ENCODE measurements at places on chromosomes 4 and X. TPM values are rescaled to one million over a fixed set of nuclear protein-coding genes. Genes with fewer than 3 reads are reported as not detected.
A peak's percentile ranks its signal among the peaks of the same experiment; 100 is the strongest.

NEIL3 gene
- total RNA-seq: 20.6 TPM

DNA sequence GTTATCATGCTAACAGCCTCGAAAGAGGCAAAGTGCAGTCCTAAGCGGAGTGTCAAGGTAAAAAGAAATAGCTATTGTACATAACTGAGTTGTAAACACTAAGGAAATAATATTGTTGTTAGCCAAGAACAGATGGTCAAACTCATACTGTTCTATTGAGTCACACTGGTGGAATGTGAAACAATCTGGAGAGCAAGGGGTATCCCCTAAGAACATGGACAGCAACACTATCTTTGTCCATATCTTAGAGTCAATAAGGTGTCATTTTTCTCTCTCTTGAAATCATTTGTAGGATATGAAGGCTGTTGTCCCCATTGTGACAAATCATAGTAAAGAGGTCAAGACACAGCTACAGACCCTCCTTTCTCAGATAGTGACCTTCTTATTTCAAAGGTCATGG lies 4.5 kb upstream of the PDGFC start:
- DNase-seq: no peak

DNA sequence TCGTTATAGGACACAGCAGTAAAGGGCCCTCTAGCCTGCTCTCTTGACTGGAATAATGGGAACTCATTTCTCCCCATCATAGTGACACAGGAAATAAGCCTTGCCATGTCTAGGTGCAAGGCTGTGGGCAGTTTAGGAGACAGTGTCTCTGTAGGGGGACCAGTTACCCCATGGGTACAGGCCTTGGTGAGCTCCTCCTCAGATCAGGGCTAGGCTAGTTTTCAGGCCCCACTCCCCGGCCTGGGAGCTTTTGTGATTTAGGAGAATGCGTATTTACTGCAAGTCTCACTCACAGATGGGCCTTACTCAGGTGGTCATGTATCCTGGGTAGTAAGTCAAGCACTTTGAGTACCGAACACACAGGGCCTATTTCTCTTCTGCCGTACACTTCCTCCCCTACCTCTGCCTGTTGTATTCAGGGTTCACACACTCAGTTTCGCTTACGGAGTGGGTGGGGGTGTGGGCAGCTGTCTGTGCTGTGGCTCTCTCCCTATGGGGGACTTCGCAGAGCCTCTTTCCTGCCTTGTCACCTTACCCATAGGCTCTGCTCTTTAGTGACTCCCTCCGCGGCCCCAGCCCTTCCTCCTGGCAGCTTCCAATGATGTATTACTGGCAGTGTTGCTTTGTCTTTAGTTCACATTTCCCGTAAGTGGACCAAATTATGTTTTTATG lies 34.2 kb downstream of the FAM193A start:
- no peak for DNase-seq

- no peak for DNase-seq
Observed at GRCh38 chr4:37872310-37872988, 18.4 kb upstream of the TBC1D1 start.

GRCh38 chr4:76968937-76969336 lies 19.4 kb downstream of the SEPTIN11 start:
- no peak for DNase-seq

- DNase-seq: no peak
Observed at GRCh38 chr4:128540122-128540521, 252.5 kb upstream of the PGRMC2 start.

GRCh38 chr4:87589531-87589930 lies 18.8 kb upstream of the DSPP start:
- DNase-seq: no peak

PNMA5 gene
- not detected for total RNA-seq

- no peak for DNase-seq
Observed at GRCh38 chr4:109332926-109333464, 30.5 kb upstream of the COL25A1 start.

DNA sequence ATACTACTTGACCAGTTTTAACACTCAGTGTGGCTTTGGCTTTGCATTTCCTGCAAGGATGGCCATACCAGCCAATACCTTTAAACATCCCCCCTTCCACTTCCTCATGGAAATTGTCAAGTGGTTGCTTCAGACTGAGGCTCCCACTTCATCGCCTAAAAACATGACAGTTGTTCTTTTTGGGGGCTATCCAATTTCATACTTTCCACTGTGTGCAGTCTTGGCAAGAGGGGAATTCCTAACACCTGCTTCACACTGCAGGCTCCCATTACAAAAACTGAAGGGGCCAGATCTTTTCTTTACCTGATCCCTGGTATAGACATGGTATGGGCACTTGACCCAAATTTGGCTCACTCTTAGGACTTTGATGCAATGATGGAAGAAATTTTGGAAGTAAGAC lies 28.5 kb upstream of the TSR2 start:
- no peak for DNase-seq

- no peak for DNase-seq
Observed at GRCh38 chr4:103493450-103494159, 226.2 kb downstream of the TACR3 start.

BEX5 gene
- total RNA-seq: 3.8 TPM

DNA sequence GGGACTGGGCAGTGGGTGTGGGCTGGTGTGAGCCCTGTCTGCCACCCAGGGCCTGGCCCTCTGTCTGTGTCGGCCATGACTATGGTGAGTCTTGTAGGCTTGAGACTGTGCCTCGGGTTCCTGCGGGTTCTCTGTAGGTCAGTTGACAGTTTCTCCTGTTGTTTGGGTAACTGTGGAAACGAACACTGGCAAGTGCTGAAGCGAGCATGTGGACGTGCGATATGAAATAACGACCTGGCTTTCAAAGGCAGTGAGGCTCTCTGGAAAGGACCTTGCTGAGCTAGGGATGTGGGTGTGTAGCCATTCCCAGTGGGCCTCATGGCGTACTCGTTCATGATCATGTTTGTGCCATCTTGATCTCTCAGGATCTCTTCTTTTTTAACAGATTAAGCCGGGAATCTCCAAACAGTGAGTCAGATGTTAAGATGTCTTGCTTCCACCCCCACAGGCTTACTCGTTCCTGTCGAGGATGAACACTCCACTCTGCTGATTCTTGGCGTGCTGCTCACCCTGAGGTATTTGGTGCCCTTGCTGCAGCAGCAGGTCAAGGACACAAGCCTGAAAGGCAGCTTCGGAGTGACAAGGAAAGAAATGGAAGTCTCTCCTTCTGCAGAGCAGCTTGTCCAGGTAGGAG lies 41.3 kb downstream of the HTT start:
- no peak for DNase-seq

DNA sequence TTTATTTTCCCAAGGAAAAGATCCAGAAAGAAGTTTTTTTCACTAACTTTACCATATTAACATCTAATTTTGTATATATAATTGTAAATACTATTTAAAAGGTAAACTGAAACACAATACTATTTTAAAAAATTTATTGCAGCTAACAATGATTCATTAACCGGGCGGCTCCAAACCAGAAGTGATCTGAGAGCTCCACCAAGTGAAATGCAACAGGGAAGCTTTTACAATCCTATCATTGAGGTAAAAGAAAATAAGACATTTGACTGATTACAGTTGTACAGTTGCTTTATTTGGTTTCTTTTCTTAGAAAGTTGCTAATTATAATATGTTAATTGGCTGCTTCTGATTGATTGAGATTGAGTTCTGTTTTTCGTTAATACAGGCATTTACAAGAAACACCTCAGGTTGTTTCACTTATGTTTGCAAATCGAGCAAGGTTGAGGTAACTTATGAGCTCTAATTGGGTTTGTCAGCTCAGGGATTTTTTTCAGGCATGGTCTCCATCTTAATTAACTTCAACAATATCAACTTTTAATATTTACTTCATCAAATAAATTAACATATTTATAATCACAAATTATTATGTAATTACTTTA lies 220.2 kb upstream of the UGT8 start:
- no peak for DNase-seq

APBB2 gene
- total RNA-seq: 72.7 TPM

DNA sequence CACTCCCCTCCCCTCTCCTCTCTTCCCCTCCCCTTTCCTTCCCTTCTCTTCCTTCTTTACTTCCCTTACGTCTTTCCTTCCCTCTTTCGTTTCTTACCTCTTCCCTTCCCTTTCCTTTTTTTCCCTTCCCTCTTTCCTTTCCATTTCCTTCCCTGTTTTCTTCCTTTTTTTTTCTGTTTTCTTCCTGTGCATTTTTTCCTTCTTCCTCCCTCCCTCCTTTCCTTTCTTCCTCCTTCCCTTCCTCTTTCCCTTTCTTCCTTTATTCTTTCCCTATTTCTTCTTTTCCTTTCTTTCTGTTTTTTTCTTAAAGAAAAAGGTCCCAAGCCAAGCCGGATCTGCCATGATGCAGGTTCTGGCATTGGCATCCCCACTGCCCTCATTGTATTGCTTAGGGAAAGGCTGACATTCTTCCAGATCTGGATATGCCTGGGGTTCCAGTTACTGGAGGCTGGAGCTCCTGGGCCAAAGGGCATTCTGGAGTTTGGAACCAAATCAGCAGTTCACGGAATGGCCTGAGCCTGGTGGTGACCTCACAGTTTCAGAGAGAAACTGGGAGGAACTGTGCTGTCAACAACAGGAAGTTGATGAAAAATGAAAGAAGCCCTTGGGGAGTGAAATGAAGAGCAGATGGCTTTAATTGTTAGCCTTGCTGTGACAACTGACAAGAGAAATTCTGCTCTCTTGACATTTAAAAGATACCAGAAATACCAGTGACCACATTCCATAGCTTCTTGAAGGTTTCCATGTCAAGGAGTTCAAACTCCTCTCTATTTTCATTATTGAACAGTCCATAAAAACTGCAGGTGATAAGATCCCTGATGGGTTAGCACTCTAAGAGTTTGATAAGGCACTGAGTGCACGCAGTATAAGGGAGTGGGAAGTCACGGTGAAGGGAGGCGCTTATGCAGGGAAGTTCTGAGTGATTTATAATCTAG lies 622.1 kb downstream of the SPRY1 start:
- no peak for DNase-seq

DNA sequence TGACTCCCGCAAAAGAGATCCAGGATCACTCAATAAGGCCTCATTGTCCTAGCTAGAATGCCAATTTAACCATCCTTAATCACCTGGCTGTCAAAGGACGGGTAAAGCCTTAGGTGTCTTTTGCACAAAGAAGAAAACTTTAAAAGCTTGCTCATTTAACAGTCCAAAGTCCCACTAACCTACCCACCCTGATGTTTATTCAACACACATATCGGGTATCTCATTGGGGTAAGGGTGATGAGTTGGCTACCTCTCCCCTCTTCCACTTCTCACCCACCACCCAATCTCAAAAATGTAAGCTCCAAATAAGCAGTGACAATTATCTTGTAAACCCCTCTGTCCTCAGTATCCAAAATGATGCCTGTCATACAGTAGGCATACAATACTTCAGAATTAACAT lies 988 bp upstream of the SRD5A3 start:
- DNase-seq: no peak

NAAA gene
- total RNA-seq: 3.5 TPM

GPR119 gene
- total RNA-seq: not detected

- DNase-seq: no peak
Observed at GRCh38 chrX:139179592-139179991, 350.9 kb upstream of the F9 start.

DGAT2L6 gene
- not detected for total RNA-seq

ITGB1BP2 gene
- 7.1 TPM for total RNA-seq

VCX3B gene
- total RNA-seq: not detected

MAOB gene
- 0.93 TPM for total RNA-seq

DNA sequence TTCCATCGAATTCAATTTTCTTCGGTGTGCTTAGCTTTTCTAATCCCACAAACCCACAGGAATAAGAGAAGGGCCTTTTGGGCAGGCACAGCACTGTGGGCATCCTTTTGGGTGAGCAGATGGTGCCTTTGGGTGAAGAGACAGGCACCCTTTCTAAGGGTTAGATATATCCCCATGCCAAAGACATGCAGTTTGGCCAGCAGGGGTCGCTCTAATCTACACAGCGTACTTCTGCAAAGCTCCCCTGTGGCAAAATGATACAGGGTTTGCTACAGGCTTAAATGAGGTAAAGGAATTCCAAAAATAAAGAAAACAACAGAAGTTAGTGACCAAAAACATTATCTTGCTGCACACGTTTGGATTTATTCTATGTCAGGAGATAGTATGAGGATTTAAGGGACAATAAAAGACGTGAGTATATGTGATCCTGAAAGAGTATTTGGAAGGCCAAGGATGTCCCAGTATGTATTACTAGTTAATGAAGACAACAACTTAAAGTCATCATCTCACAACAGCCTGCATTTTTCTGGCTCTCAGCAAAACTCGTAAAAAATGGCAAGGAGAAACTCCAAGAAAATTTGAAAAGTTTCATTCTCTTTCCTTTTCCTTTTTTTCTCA lies 49.5 kb downstream of the PHEX start:
- peak; percentile 62 for DNase-seq

- no peak for DNase-seq
Observed at GRCh38 chrX:71671043-71671780, 3.9 kb downstream of the LOC101059915 start.

DNA sequence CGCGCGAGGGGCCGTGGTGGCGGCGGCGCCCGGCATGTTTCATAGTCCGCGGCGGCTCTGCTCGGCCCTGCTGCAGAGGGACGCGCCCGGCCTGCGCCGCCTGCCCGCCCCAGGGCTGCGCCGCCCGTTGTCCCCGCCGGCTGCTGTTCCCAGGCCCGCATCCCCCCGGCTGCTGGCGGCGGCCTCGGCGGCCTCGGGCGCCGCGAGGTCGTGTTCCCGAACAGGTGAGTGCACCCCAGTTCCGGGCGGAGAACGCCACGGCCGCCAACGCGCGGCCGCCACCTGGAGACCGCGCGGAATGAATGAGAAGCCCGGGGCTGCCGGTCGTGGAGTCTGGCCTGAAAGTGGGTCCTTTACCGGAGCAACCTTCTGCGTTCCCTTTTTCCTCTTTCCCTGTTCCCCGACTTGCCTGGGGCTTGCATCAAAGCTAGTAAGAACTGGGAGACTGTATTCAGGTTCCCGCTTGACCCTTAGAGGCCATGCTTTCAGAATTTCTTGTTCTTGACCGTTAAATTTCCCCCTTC lies 429 bp downstream of the NOCT start:
- DNase-seq: no peak

- no peak for DNase-seq
Observed at GRCh38 chr4:7861440-7861881, 78.2 kb downstream of the AFAP1 start.

DNA sequence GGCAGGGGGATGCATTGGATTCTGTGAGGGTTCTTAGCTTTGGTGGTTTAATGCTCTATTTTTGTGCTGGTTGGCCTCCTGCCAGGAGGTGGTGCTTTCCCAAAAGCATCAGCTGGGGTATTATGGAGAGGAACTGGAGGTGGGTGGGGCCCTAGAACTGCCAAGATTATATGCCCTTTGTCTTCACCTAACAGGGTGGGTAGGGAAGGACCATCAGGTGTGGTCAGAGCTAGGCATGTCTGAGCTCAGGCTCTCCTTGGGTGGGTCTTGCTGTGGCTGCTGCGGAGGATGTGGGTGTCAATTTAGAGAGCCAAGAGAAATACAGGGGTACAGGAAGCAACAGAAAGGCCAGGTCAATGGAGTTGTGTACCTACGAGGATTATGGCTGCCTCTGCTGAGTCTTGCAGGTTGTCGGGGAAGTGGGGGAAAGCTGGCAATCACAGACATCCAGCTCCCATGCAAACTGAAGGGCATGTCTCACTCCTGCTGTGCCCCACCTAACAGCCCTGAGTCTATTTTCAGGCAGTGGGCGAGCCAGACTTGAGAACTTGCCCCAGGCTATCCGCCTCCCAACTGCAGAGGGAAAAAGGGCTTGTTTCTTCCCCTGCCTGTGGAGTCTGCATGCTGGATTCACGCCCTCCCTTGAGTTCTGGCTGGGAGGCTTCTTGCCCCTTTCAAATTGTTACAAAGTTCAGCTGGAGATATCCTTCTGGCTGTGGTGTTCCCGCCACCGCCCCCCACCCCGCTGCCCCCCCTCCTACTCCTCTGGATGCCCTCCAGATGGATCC lies 212.0 kb downstream of the COMMD8 start:
- DNase-seq: no peak

- DNase-seq: no peak
Observed at GRCh38 chr4:38003102-38003501, 42.9 kb downstream of the PTTG2 start.

All from neural crest cell (in vitro differentiated cells).